ENCODE measurements at places on chromosomes 1 and 21.

DNA sequence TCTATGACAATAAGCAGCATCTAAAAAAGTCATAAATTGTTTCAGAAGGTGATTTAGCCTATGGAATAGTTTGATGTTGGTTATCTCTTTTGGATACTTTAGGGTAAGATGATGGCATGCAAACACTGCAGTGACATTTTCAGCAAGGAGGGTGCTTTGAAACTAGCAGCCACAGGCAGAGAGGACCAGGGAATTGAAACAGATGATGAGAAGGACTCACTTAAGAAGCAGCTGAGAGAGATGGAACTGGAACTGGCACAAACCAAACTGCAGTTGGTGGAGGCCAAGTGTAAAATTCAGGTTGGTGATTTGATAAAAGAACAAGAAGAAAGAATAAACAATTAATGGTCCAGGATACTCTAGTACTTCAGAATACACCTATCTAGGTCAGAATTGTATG, 11.2 kb upstream of the CACYBP start:
- no peak for DNase-seq

GRCh38 chr1:41935226-41935625, 16.5 kb upstream of the HIVEP3 start:
- DNase-seq = no peak

DNA sequence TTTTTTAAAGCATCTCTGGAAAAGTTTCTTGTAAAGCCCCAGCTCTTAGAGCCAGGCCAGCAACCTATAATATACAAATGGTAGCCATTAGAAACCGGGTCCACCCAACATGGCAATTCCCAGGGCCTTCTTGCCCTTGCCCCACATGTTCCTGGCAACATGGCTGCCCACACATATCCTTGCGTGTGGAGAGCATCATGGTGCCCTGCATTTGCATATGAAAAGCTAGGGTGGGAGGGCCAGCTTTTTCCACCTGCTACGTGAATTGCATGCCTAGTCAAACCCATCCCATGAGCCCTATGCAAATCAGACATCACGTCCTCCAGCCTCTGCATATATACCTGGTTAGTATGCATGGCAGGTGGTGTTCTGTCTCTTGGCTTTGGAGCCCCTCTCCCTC, 88.2 kb downstream of the RABGAP1L start:
- DNase-seq = no peak

- no peak for DNase-seq
Observed at GRCh38 chr1:220421508-220421907, 106.4 kb upstream of the MARK1 start.

- no peak for DNase-seq
Observed at GRCh38 chr1:32830092-32830852, 12.8 kb downstream of the S100PBP start.

GRCh38 chr1:118868387-118868786, 119.8 kb downstream of the TBX15 start:
- DNase-seq = no peak

- no peak for DNase-seq
Observed at GRCh38 chr1:44275991-44276405, 62.7 kb downstream of the DMAP1 start.

DNA sequence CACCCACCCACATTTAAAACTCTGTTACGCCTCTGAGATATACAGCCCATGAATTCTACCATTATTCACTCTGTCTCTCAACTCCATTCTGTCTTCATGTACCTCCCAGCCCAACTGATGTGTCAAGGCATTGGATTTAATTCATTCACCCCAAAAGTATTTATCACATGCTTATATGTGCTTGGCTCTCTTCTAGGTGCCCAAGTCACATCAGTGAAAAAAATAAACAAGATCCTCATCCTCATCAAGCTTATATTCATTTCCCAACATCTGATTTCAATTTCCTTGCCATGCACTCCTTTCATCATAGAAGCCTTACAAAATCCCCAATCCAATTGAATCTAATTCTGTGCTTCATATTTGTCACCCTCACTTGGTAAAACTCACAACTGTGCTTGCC, 967.6 kb downstream of the LTN1 start:
- DNase-seq = no peak

GRCh38 chr1:58422436-58422835, 124.1 kb downstream of the OMA1 start:
- no peak for DNase-seq

DNA sequence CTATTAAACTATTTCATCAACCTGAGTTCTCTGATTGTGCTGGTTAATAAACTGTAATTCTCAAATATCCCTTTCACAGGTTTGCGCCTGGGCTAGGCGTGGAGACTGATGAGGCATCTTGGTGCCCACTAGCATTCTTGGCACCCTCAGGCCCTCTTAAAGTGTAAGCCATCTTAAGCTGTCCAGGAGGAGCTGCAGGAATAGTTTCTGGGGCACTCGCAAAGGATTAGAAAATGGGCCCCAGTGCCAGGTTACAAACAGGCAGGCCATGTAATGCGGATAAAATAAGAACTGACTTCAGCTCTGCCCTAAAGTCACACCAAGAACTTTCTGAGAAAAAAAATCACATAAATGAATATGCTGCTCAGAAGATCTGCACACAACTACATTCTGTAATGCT, 1.1 kb downstream of the CASQ2 start:
- no peak for DNase-seq

DNA sequence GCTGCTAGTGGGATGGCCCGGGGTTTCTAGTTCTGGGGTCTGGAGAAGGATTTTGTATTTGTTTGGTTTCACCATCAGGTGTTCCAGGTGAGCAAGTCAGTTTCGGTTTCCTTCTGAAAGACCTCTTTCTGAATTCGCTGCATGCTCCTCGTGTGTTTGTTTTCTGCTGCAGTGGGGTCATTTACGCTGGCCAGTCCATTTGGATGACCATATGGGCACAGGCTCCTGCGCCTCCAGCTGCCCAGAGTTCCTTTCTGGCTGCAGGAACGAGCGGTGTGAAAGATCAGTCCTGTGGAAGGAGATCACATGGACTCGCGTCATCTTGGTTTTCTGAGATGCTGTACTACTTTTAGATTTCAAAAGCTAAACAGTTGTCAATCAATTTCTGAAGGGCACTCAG, 83.7 kb upstream of the GCLM start:
- no peak for DNase-seq

DNA sequence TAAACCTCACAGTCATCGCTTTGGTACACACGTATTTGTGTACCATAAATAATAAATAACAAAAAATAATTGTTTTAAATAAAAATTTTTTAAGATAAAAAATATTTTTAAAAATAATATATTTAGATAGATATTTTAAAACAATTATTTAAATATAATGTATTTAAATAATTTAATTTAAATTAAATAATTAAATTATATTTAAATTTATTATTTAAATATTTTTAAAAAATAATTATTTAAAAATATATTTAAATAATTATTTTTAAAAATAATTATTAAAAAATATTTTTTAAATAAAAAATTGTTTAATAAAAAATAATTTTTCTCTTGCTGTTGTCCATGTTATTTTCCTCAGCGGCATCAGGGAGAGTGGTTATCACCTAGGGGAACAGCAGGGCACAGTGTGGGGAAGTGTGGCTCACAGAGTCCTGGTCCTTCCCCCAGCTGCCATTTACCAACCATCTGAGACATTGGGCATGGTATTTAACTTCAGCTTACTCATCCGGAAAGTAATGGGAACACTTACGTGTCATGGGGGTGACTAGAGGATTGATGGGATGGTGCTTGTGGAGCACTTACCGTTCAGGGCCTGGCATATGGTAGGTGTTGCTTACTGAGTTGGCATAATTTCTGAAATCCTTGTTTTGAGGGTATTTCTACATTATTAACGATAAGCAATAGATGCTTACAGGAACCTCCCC, 92.9 kb upstream of the TSPAN2 start:
- DNase-seq = no peak

GRCh38 chr1:9128166-9128519, 759 bp downstream of the GPR157 start:
- no peak for DNase-seq

- no peak for DNase-seq
Observed at GRCh38 chr21:34345091-34345871, 18.5 kb upstream of the KCNE2 start.

GRCh38 chr1:181630838-181631237, 147.5 kb downstream of the CACNA1E start:
- no peak for DNase-seq

DNA sequence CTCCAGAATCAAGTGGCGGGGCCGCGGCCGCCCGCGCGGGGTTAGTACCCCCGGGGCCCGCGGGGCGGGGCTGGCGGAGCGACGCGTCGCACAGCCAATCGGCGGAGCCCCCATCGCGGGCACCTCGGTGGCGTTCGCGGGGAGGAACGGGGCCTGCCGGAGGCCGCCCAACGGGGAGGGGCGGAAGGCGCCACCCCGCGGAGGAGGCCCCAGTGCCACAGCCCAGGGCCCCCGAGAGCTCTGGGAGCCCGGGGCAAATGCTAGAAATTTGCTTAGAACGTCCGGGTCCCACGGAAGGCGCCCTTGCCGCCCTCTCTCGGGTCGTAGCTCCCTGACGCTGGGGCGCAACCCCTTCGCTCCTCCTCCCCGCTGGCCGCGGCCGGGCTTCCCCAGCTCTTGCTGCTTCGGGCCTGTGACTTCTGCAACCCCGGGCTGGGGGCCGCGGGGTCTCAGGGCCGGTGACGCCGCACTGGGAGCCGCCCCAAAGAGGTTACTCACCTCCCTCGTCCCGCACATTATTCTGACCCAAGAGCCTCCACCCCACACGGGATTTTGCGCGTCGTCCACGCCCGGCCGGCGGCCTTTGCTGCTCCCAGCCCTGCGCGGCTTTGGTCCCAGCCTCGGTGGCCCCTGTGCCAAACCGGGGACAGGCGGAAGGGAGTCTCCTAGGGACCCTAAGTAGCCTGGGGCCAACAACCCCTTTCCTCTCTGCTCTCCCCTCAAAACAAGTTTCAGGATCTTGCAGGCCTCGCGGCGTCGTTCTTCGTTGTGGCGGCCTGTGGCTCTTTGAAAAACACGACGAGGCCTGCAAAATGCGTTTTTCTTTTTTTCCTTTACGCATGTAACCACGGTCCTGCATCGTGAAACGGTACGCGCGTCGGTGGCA, at the start of gene RUNX3:
TSS of gene RUNX3 (minus strand) at position 17 of the 886 bp plus-strand sequence. CDS start 408 bp downstream, outside the sequence.
- peak; percentile 99 for DNase-seq

GRCh38 chr1:24141311-24141997, 1.5 kb downstream of the IL22RA1 start:
- DNase-seq = no peak

GRCh38 chr1:54378157-54378873, 27.9 kb downstream of the SSBP3 start:
- no peak for DNase-seq

- DNase-seq = peak; percentile 36
Observed at GRCh38 chr1:186420923-186421322, 40.0 kb downstream of the PDC start.

- DNase-seq = no peak
Observed at GRCh38 chr21:32708069-32708468, 19.7 kb downstream of the SYNJ1 start.

- no peak for DNase-seq
Observed at GRCh38 chr1:207032528-207033017, at the start of gene C1orf116. TSS of gene C1orf116 (minus strand) at chr1:207032756. CDS start at chr1:207027598, 5,158 bp downstream.

DNA sequence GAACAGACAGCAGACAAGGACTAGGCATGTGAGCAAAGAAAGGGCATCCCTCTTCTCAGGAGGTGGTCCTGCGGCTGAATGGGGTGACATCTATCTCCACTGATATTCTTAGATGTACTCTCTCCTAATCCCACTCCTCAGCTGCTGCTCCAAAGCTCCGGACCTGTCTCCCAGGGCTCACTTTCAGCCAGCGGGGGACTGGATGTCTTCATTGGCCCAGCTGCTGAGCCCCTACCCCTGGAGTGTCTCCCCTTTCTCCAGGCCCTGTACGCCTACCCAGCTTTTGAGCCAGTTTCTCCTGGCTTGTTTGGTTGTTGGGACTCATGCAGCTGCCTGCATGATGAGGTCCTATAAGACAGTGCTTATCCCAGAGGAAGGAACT, 28.8 kb upstream of the CSF1 start:
- no peak for DNase-seq

- DNase-seq = no peak
Observed at GRCh38 chr21:44509539-44509938, 30.5 kb downstream of the KRTAP10-1 start.

DNA sequence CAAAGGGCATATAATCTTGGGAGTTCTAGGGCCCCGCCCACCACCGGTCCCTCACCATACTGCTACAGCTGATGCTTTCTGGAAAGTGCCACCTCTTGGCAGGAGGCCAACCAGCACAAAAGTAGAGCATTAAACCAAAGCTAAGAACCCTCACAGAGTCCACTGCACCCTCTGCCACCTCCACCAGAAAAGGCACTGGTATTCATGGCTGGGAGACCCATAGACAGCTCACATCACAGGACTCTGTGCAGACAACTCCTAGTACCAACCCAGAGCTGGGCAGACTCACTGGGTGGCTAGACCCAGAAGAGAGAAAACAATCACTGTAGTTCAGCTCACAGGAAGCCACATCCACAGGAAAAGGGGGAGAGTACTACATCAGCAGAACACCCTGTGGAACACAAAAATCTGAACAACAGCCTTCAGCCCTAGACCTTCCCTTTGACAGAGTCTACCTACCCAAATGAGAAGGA, 10.8 kb downstream of the THEM4 start:
- DNase-seq = no peak

GRCh38 chr1:187985897-187986654, 1157.3 kb downstream of the PLA2G4A start:
- peak; percentile 23 for DNase-seq

DNA sequence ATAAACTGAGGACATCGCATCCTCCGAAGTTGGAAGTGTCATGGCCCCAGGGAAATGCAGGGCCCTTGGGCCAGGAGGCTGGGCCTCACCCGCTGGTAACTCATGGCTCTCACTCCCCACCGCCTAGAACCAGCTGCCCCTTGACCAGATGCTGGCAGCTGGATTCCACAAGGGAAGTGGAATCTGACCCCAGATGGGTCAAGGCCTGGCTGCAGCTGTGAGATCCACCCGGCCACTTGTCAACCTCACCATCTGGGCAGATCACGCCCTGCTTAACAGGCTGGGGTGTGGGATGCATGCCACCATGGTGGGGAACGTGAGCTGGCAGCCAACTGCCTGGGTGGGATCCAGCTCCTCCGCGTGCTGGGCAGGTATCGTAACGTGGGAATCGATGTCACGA, 25.5 kb downstream of the KCNAB2 start:
- DNase-seq = no peak

DNA sequence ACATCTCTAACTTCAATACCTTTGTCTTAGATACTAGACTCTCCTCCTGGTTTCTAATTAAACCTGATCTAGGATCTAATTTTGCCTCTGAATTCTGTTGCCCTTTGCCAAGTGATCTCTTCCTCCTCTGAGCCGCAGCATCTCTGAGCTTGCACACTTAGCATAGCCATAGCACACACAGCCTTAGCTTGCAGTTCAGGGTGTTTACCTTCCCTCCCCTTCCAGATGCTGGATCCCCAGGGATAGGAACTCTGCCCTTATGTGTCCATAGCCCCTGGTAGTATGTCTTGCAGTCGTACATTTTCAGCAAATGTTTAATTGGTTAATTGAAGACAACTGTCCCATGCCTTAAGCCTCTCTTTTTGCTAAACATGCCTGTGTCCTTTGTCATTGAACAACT, 30.3 kb downstream of the SELL start:
- no peak for DNase-seq

GRCh38 chr1:59242370-59242769, 54.5 kb upstream of the FGGY start:
- no peak for DNase-seq

Data from GM20000 (cell line).